ENCODE measurements at places on chromosomes 6 and 20.
A peak's percentile ranks its signal among the peaks of the same experiment; 100 is the strongest.

- DNase-seq = no peak
These were observed 385.7 kb upstream of the CITED2 start for GRCh38 chr6:139760128-139760527.

DNA sequence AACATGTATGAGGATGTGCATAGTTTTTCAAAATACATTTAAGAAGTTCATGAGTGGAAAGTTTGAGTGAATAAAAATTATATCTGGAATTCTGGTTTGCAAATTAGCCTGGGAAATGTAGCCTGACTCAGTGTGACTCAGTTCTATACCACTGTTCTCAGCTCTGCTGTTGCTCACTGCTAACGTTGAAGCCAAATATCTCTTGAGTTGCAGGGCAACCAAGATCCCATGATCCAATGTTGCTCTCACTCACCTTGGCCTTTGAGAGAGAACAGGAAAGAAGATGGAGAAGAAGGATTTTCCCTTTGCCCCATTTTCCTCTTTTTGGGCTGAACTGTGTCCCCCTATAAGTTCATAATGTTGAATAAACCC lies 28.9 kb downstream of the PSMB9 start:
- no peak for DNase-seq

DNA sequence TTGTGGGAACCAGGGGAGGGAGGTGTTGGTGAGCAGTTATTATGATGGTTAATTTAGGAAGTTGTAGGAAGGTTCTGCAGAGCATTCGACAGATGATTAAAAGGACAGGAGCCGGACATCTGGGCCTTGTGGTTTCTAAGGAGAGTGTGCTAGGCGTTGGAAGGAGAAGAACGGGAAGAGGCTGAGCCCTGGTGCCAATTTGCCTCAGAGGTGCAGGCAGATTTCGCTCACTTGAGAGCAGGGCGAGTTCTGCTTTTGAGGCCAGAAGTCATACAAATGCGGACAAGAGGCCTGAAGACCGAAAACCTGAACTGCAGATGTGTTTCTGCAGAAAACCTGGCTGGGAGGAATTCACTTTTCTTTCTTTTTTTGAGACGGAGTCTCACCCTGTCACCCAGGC lies 30.5 kb upstream of the RPS6KA2 start:
- no peak for DNase-seq

- peak; percentile 66 for DNase-seq
These were observed 6.9 kb downstream of the SNAP25 start for GRCh38 chr20:10225439-10226060.

GRCh38 chr20:62191781-62192559 lies 9.1 kb downstream of the MTG2 start:
- no peak for DNase-seq

DNA sequence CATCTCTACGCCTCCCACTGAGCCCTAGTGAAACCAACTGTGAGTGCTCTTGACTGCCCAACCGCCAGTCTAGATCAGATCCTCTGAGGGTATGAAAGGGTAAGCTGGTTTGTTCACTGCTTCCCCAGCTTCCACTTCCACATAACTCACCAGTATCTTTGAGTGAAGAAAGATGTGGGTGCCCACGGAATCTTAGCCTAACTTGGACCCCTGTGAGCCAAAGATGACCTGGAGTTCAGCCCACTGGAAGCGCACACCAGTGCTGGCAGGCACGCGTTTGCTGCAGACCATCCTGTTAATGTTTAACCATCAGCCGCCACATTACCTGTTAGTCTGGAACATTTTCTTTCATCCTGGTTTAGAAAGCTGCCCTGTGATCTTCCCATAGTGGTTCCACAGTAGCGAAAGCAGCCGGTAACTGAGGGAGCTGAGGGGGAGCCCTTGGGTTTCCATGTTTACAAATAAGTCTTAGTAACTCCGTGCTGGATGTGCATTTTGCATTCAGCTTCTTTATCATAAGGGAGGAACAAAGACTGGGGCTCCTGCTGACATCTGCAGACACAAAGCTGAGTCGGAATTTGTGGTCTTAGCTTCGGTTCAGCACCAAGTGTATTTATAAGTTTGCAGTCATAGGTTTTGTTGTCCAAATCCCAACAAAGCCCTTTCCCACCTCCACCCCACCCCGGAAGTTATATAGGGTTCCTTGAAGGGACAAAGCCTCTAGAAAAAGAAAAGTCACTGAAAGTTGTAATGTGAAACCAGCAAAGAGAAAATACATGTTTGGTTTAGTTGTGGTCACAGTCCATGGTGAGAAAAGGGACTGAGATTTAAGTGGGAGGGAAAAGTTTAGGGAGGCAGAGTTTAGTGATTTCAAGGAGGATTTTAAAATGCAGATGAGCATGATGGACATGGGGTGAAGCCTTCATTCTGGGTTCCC lies 71.0 kb downstream of the SSR1 start:
- DNase-seq = no peak

DNA sequence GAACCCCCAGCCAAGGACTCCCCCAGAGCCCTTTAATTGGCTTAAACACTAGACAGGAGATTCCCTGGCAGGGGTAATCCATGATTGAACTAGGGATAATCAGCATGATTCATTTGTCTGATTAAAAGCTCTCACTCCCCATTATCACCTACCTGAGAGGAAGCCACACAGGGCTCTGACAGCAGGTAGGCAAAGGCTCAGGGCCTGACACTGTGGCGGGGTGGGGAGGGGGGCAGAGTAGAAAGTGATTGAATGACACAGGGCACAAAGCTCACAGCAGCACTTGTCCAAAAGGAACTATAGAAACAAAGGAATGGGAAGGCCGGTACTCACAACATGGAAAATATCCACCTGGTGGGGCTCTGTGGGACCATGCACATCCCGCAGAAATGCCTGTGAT lies 231.6 kb downstream of the MAFB start:
- DNase-seq = no peak

GRCh38 chr6:1624851-1625781 lies 15.4 kb downstream of the FOXC1 start:
- no peak for DNase-seq

DNA sequence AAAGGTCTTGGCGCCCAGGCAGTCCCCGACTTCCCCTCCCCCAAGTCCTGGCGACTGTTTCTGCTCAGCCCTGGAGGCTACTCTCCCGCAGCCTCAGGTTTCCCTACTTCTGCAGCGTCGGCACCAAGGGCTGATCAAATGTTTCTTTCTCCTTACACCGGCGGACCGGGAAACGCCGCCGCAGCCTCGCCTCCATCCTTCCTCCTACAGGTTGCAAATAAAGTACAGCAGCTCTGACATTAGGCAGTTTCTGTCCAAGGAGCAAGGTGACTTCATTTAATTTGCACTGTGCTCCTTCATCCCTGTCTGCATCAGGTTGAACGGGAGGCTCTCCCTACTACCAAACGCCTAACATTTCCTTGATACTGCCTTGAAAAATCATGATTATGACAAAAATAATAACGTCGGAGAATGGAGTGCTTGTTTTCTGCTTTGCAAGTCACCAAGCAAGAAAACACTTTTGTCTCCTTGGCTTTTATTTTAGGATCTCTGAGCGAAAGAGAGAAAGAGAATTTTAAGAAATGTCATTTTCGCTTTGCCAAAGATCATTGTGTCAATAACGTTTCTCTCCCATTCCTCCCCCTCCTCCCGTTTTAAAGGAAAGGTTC lies 1.0 kb downstream of the CLIC5 start:
- DNase-seq = no peak

DNA sequence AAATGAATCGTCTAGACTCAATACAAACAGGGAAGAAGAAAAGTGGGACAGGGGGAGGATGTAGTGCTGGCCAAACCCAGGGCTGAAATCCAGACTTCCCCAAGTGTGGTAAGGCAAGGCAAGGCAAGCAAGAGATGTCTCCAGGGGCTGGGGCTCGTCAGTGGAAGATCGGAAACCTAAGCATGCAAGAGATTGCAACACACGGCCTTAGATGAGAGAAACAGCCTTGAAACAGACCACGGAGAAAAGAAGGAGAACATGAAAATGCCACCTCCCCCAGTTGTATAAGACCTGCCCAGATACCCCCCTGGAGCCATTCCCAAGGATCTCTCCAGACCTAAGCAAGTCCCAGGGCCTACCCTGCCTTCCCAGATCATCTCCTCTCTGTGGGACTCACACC lies 20.0 kb downstream of the VEGFA start:
- no peak for DNase-seq

DNA sequence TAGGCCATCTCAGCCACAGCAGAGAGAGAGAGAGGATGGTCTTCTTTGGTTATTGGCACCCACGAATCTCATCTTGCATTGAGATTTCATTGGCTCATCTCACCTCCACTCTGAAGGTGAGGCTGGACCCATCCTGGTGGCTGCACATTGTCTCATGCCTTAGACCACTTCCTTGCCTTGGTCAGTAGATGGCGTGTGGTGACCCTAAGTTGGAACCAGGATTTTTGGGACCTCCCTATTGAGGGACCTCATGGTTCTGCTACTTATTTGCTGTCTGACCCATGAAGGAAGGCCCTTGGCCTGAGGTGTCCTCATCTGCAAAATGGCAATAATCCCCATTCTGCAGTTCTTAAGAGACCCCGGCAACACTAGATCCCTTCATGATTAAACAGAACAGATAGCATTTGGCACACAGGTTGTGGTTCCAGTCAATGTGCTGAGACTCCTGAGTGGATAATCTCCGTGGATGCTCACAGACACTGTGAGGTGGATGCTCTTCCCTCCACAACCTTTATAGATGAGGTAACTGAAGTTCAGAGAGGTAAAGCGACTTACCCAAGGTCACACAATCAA lies 21.5 kb upstream of the AAR2 start:
- DNase-seq = peak; percentile 46

DNA sequence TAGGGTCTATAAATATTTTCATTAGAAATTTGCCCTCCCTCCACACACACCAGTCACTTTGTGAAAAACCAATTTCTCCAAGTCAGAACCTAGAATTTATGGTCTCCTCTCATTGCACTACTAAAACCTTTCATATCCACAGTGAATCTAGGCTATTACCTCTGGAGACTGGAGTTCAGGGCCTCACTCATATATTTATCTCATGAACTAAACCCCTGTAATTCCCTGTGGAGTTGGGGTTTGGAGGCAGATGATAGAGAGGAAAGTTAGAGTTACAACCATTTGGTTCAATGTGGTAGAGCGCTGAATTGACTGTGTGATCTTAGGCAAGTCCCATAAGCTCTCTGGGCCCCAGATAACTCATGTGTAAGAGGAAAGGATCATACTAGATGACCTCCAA lies 18.2 kb upstream of the CEP85L start:
- DNase-seq = no peak

GRCh38 chr20:33063271-33063670 lies 9.6 kb downstream of the BPIFB3 start:
- DNase-seq = no peak

DNA sequence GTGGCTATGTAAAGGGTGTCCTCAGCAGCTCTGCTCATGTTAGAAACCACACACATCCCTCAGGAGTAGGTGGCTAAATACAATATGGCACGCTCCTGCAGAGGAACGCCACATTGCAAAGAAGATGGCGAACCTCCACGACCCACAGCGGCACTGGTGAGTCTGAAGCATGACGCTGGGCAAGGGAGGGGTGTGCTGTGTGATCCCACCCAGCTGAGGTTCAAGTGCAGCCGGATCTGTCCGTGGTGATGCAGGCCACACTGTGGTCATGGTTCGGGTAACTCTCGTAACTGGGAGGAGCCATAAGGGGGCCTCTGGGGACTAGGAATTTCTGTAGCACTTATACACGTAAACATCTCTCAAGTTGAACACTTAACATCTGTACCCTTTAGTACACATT lies 23.4 kb upstream of the APMAP start:
- DNase-seq = no peak

DNA sequence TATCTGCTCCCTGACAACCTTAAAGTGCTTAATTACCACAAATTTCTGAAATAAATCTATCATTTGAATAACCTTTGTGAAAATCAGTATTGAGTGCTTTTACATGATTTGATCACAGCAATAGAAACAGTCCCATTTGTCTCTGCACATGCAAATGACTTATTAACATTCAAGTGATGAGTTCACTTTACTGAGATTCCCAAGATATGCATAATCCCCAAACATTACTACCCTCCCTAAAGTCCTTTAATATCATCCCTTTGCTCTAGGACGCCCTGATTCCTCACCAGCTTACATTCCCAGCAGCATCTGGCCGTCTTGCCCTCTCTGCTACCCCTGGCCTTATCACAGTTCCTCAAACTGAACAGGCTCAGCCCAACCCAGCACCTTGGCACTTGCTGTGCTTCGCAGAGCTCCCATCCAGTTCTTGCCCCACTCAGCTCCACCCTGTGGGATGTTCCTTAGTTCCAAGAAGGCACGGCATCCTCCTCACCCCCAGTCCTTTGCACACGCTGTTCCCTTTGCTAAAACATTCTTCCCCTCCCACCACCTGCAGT lies 347.5 kb downstream of the PREX1 start:
- DNase-seq = no peak

GRCh38 chr6:131103296-131103695 lies 32.0 kb upstream of the AKAP7 start:
- DNase-seq = no peak

GRCh38 chr6:25278914-25279747 lies at the start of gene CARMIL1:
Gene CARMIL1, plus strand, starts transcription at chr6:25279374. Its CDS starts 422 bp downstream, at chr6:25279796.
- peak; percentile 79 for DNase-seq

GRCh38 chr6:170316071-170316470 lies 9.5 kb downstream of the FAM120B start:
- no peak for DNase-seq

DNA sequence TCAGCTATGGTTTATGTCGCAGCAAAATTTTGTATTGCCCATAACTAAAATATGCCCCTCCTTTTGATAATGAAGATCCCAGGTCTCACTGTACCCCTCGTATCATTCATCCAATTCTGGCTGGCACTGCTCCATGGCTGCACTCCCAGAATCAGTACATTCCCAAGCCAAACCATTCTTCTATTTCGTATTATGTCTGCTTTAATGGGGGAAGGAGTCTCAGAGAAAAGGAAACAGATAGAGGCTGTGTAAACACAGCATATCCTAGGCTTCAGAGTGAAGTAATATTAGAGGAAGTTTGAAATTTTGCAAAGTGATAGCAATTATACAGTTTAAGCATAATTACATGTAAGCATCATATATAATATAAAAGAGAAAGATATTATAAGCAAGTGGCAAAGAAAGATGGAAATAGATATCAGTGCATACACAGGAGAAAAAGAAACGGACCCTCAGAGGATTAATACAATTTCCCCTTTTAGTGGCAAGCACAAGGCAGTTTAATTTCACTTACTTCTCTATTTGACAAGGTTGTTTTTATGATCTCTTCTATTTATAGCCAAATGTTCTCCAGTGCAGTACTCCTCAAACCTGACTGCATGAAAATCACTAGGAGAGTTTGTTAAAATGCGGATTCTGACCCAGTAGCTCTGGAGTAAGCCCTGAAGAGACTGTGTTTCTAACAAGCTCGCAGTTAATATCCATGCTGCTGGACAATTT lies 56.5 kb upstream of the TENT5A start:
- DNase-seq = no peak

DNA sequence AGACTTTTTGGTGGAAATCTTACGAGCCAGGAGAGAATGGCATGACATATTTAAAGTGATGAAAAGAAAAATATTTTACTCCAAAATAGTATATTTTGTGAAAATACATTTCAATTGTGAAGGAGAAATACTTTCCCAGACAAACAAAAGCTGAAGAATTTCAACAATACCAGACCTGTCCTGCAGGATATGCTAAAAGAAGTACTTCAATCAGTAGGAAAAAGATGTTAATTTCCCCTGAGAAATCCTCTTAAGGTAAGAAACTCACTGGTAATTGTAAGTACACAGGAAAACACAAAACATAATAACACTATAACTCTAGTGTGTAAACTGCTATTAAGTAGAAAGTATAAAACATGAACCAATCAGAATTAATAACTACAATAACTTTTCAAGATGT lies 341.8 kb upstream of the GJE1 start:
- DNase-seq = no peak
